ENCODE measurements at places on chromosomes 4 and X. TPM values are rescaled to one million over a fixed set of nuclear protein-coding genes. Genes with fewer than 3 reads are reported as not detected.

DNA sequence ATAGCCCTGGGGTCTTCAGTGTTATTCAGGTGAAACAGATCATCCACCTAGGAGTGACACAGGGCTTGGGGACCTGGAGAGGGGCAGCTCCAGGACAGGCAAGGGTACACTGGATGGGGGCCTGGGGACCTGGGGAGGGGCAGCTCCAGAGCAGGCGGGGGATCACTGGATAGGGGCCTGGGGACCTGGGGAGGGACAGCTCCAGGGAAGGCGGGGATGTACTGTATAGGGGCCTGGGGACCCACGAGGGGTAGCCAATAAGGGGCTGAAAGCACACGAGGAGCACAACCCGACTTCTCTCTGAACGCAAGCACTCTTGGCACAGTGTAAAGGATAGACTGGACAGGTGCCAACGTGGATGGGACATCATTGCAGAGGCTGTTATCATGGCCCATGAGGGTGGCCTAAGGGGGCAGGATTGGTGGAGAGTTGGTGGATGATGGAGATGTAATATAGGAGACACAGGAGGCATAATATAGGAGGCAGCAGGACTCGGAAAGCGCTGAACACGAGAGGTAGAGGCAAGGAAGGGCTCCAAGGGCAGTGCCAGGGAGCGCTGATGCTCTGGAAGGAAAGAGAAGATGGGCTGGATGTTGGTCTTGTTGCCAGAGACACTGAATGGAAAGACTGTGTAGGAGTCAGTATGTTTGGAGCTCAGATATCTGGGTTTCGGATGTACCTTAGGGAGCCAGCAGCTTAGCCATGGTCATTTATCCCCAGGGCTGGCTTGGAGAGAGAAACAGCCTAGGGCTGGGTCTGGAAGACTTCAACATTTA, 37.9 kb upstream of the FGFBP2 start:
- DNase-seq, result no peak

DNA sequence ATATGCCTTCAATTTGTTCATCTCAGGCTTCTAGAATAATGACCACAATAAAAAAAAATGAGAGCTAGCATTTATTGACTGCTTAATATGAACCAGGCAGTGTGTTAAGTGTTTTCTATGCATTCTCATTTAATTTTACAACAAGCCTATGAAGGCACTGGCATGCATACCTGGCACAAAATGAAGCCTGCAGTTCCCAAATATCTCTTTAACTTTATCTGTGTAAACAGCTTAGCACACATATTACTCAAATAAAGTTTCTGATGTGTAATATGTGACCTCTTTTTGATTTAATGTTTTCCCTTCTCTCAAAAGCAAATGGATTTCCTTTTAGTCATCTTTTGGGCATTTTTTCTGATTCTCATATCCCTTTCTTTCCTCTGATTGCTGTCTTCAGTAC, 671.8 kb downstream of the PCDH7 start:
- DNase-seq, result no peak

DNA sequence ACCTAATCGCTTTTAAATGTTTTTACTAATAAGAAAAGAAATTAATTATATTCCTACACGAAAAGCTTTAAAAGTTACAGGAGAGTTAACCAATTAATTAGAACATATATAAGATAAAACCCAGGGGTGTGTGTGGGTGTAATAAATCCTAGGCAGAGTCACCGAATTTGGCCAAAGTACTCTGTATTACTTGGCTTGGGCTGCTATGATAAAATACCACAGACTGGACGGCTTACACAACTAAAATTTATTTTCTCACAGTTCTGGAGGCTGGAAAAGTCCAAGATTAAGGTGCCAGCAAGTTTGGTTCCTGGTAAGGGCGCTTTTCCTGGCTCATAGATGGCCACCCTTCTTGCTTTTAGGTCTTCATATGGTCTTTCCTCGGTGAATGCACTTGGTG, 10.4 kb downstream of the AWAT1 start:
- no peak for DNase-seq

- DNase-seq, result no peak
These were observed 7.6 kb upstream of the SYTL5 start for GRCh38 chrX:37998586-37999262.

DNA sequence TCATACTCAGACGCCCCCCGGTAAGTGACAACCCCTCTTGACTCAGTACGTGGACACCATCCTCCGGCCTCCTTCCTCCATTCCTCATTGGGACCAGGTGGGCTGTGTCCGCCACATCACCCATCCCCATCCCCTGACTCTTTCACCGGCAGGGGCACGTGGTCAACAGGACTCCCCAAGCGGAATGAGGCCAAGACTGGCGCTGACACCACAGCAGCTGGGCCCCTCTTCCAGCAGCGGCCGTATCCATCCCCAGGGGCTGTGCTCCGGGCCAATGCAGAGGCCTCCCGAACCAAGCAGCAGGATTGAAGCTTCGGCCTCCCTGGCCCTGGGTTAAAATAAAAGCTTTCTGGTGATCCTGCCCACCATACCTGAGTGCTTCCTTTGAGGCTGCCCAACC, 5.0 kb downstream of the PQBP1 start:
- no peak for DNase-seq

DNA sequence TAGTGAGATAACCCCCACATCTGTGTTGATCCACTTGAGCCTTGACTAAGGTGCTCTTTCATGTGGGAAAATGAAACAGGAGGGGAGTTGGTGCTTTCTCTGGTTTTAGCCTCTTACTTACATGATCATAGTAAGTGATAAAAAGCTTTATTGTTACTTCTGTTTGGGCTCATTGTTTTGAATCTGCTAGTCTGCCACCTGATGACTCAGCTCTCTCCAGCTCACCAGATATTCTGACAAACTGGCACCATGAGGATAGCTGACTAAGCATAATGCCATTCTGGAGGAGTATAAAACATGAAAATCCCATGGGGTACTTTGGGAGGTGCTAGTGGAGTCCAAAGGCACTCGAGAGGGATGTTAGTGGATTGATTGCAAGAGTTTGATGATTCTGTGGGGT, 824.0 kb downstream of the RAPGEF2 start:
- DNase-seq, result no peak

- no peak for DNase-seq
These were observed 10.7 kb downstream of the WDR1 start for GRCh38 chr4:10105920-10106319.

- DNase-seq, result no peak
These were observed 9.1 kb downstream of the CHRDL1 start for GRCh38 chrX:110786486-110786885.

- DNase-seq, result peak; percentile 66
These were observed 52.5 kb downstream of the LINC00632 start for GRCh38 chrX:140762061-140762460.

GRCh38 chr4:169070071-169070894, 60.2 kb upstream of the CBR4 start:
- DNase-seq, result no peak

- no peak for DNase-seq
These were observed 12.2 kb downstream of the GYG2 start for GRCh38 chrX:2840961-2841360.

GRCh38 chr4:7852568-7853185, 87.0 kb downstream of the AFAP1 start:
- peak; percentile 79 for DNase-seq

- no peak for DNase-seq
These were observed 129.0 kb upstream of the MAMLD1 start for GRCh38 chrX:150234126-150234525.

DNA sequence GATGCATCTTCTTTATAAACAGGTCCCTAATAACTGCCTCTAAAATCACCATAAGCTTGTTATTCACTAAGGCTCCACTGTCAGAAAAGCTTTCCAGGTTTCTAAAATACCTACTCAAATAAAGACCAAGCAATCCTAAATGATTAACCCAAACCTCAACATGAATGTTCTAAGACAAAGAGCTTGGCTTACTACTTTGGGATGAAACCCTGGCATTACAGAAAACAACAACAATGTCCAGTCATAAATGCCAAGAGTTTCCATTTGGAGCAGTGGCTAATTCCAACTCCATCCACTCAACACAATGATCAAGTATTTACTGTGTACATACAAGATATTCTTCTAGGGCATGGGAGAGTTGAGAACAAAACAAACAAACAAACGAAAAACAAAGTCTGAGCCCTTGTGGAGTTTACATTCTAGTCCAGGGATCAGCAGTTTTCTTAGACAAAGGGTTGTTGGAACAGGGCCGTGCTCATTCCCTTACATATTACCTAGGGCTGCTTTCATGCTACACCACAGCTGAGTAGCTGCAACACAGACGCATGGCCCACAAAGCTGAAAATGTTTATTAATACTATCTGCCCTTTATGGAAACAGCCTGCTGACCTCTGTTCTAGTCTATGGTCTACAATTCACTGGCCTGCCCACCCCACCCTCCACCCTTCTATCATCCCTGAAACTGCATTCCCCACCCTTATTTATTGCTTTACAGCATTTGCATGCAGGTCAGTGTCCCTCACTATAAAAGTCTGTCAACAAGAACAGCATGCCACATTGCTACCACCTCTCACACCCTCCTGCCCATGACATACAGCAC, 23.7 kb downstream of the ABCG2 start:
- no peak for DNase-seq

DNA sequence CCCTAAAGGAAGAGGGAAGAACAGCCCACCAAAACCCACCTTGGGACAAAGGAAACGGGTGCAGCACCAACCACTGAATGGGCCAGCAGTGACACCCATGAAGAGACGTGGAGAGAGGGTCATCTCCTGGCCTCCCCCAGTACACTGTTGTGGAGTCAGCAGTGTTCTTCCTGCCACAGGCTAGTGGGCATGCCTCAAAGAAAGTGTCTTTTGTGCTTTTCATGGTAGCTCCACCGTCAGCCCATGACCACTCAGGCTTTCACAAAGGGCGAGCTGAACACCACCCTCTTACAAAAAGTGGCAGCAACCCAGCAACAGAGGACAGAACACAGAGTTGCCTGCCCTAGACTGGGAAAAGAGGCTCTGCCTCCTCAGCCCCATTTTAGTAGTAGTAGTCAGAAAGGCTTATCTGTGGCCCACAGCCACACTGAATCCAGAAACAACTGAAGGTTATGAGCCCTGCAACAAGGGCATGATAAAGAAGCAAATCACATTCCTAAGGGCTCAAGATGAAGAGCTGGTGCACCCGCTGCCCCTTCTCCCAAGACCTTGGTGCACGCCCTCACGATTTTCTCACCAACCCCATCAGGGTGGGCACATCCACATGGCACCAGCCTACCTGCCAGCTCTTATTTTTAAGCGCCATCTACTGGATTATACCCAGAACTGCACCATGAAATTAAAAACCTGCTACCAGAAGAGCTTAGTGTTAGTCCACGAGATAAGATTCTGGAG, 53.1 kb downstream of the RAB28 start:
- no peak for DNase-seq

- DNase-seq, result no peak
These were observed 2.6 kb downstream of the DTHD1 start for GRCh38 chr4:36283912-36284465.

GRCh38 chr4:20444599-20445337, 193.1 kb downstream of the SLIT2 start:
- DNase-seq, result no peak

DNA sequence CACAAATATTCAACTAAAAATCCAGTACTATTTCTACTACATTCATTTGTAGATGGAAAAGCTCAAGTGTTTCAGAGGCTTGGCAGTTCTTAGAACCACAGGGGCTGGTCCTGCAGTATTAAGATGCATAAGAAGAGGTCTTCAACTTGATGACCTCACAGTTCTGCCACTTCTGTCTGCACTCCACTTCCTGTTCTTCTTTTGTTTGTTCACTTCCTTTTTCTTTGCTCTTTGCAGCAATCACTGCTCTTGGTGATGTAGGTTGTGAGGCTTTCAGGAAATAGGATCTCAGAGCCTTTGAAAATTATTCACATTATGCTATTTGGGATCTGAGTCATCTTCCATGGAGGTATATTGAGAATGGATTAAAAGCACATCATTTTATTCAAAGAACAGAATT, 602.0 kb upstream of the CPEB2 start:
- DNase-seq, result no peak

- DNase-seq, result no peak
These were observed 73.6 kb downstream of the EGF start for GRCh38 chr4:109985993-109986974.

- DNase-seq, result no peak
These were observed 18.9 kb downstream of the TSPAN5 start for GRCh38 chr4:98639523-98639922.

- no peak for DNase-seq
These were observed 69.1 kb downstream of the SHISA3 start for GRCh38 chr4:42466273-42466844.

DNA sequence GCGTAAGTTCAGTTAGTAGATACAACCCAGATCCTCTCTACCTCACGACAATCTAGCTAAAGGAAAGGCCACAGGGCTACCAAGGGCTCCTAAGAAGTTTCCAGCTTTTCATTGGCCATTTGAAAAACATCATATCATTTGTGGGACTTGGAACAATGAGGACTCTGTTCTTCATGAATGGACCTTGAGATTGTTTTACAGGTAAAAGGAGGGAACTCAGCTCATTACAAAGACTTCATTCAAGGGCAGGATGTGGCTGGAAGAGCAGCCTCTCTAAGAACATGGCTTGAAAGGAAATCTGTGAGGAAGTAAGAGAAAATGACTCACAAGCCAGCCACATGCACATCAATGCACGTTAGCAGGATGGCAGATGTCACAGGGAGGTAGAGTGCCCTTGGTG, 105.9 kb upstream of the SLC7A11 start:
- no peak for DNase-seq

GRCh38 chr4:26194764-26195163, 126.0 kb upstream of the RBPJ start:
- no peak for DNase-seq

DNA sequence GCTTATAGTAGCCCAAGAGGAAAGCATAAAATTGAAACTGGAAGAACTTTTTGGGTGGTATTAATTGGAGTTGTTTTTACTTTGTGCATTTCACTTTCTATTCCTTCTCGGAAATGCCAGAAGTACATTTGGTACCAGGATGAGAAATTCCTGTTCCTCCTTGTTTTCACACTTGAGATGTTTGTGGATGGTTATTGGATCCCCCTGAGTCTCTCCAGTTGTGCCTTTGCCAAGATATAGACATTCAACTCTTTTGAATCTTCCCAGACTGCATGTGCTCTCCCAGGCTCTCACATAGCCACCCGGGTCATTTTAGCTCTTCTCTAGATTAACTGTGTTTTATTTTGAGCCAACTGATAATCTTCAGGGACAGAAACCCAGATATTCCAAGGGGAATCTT, 120.5 kb downstream of the AFF1 start:
- no peak for DNase-seq

GRCh38 chr4:82905205-82905604, 4.7 kb downstream of the THAP9 start:
- DNase-seq, result no peak

GRCh38 chr4:73603854-73604584, 16.2 kb downstream of the RASSF6 start:
- no peak for DNase-seq

GRCh38 chr4:128390475-128390996, 102.9 kb upstream of the PGRMC2 start:
- DNase-seq, result no peak

GRCh38 chr4:10647846-10648245, 36.7 kb downstream of the CLNK start:
- no peak for DNase-seq

HPSE gene
- 4.1 TPM for total RNA-seq

MAGEC1 gene
- not detected for total RNA-seq

SHOX gene
- 0.36 TPM for total RNA-seq

OTC gene
- total RNA-seq, result 0.36 TPM

RHOXF1 gene
- total RNA-seq, result 0.67 TPM

PTCHD1 gene
- total RNA-seq, result 0.04 TPM

CITED1 gene
- total RNA-seq, result 1.9 TPM

DAPP1 gene
- total RNA-seq, result 3.5 TPM

XAGE1A gene
- not detected for total RNA-seq

GPRASP1 gene
- total RNA-seq, result 26.7 TPM

IL21 gene
- not detected for total RNA-seq

RNF150 gene
- total RNA-seq, result 13.2 TPM
